ENCODE measurements at places on chromosomes 13 and 19.

GRCh38 chr19:4088975-4089374, 22.3 kb upstream of the ZBTB7A start:
- DNase-seq = no peak

DNA sequence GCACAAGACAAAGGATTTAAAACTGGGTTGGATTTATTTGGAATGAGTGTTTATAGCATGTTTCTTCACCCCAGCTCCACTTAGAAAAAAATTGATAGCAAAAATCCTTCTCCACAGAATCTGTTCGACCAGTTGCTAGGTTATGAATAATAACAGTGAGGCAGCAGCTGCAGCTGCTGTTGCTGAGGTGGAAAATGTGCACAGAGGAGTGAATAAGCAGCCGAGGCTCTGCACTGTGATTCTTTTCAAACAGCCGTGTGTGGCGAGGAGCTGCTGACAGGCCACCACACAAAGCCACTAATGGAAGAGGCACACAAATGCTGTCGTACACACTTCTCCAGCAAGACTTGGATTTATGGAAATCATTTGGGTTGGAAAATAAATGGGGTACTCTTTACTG, 6.4 kb upstream of the RASL11A start:
- DNase-seq = no peak

GRCh38 chr19:44677019-44677811, 5.9 kb downstream of the CEACAM19 start:
- no peak for DNase-seq

GRCh38 chr13:70384156-70384555, 275.9 kb upstream of the KLHL1 start:
- no peak for DNase-seq

GRCh38 chr13:98293103-98293502, 116.0 kb upstream of the RNF113B start:
- DNase-seq = no peak

DNA sequence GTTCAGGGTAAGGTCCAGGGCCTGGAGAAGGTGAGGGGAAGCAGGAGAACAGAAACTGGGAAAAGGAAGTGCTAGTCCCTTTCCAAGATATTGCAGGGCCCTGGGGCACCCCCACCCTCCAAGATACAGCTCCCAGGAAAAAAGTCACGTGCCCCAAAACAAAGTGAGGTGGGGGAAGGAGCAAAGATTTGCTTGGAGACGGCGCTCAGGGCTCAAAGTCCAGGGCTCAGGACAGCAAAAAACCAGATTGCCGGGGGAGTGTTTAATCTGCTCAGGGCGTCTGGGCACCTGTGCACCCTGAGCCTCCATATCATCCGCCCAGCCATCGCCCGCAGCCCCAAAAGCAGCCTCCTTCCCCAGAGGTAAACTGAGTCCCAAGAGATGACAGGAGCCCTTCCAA, 6.3 kb downstream of the SMIM24 start:
- no peak for DNase-seq

- no peak for DNase-seq
These were observed 2.8 kb upstream of the CDX2 start for GRCh38 chr13:27971776-27972477.
